ENCODE measurements at places on chromosomes 13 and 19.
A peak's percentile ranks its signal among the peaks of the same experiment; 100 is the strongest.

DNA sequence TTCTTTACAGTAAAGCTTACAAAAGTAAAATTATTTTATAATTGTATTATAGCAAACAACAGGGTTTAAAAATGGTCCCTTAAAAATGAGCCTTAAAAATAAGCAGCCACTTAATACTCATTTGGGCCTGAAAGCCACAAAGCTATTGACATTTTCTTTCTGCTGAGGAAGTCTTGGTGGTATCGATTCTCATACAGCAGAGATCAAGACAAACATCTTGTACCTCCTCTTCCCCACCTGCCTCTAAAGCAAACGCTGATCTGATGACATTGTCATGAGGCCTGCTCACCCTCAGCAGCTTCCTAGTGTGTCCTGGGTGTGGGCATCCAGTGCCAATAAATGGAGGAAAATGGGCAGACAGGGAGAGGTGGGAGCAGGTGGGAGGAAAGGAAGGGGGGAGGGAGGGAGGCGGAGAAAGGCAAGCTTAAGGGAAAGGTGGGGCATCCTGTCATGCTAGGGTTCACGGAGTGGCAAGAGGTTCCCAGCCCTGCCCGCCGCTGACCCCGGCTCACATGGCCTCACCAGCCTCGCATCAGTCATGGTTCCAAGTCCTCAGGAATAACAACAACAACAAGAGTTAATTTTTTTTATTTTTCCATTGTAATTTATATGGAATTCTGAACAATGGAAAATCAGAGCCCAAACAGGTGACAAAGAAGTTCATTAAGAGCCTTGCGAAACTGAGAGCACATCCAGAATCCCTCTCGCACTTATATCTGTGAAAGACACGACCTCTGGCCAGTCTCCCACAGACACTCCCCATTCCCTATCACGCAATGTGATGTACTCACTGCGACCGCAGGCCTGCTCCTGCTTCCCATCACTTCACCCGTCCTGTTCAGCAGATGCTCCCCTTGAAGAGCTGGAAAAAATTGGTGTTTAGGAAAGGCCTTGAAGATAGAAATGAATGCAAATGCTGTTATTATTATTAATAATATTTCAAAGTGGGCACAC lies 15.1 kb upstream of the ATP11A start:
- DNase-seq = no peak

- no peak for DNase-seq
These were observed 9.3 kb upstream of the HIF3A start for GRCh38 chr19:46287585-46287984.

GRCh38 chr19:21422244-21422643 lies 25.3 kb downstream of the ZNF493 start:
- DNase-seq = no peak

- DNase-seq = no peak
These were observed 7.2 kb upstream of the ACER1 start for GRCh38 chr19:6340493-6341201.

DNA sequence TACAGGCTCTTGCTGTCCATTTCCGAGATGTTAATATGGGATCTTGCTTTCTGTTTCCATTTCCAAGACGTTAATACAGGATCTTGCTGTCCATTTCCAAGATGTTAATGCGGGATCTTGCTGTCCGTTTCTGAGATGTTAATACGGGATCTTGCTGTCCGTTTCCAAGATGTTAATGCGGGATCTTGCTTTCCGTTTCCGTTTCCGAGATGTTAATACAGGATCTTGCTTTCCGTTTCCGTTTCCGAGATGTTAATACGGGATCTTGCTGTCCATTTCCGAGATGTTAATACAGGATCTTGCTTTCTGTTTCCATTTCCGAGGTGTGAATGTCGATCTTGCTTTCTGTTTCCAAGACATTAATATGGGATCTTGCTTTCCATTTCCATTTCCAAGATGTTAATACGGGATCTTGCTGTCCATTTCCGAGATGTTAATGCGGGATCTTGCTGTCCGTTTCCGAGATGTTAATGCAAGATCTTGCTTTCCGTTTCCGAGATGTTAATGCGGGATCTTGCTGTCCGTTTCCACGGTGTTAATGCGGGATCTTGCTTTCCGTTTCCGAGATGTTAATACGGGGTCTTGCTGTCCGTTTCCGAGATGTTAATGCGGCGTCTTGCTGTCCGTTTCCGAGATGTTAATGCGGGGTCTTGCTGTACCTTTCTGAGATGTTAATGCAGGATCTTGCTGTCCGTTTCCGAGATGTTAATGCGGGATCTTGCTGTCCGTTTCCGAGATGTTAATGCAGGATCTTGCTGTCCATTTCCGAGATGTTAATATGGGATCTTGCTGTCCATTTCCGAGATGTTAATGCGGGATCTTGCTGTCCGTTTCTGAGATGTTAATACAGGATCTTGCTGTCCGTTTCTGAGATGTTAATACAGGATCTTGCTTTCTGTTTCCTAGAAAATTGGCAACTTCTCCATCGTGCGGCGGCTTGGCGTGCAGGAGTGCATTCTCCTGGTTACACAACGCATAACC lies 38.3 kb downstream of the PEX11G start:
- DNase-seq = peak; percentile 43

- no peak for DNase-seq
These were observed 5.9 kb upstream of the ATP4A start for GRCh38 chr19:35569281-35569781.

GRCh38 chr13:110420626-110421025 lies 113.5 kb downstream of the COL4A2 start:
- no peak for DNase-seq

DNA sequence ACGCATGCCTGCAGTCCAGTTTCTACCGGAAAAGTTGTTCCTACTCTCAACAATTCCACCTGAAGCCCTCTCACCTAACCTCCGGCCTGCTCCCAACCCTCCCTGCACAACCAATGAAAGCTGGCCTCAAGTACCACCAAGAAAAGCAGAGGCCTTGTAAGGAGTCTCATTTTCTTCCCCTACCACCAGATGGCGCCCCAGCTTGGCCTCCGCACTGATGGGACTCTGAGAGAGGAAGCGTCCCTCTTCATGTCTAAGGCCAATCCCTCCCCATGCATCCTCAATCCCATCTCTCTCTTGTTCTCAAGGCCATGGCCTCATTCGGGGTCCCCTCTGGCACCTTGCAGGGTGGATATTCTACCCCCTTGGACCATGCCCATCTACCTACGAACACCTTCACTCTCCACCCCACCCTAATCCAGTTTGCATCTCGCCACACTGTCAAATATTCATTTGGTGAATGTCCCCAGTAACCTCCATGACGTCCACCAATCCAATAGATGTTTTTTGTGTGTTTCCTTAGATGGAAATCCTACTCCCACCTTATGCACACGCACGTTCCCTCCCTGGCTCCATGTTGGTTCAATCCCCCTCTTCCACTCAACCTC lies 412.8 kb downstream of the ZNF536 start:
- no peak for DNase-seq

- DNase-seq = peak; percentile 84
These were observed 142.7 kb downstream of the SUCLA2 start for GRCh38 chr13:47858042-47859025.

- DNase-seq = no peak
These were observed 36.7 kb upstream of the CD177 start for GRCh38 chr19:43316591-43317319.

- DNase-seq = no peak
These were observed 468 bp downstream of the STX10 start for GRCh38 chr19:13149628-13150186.

DNA sequence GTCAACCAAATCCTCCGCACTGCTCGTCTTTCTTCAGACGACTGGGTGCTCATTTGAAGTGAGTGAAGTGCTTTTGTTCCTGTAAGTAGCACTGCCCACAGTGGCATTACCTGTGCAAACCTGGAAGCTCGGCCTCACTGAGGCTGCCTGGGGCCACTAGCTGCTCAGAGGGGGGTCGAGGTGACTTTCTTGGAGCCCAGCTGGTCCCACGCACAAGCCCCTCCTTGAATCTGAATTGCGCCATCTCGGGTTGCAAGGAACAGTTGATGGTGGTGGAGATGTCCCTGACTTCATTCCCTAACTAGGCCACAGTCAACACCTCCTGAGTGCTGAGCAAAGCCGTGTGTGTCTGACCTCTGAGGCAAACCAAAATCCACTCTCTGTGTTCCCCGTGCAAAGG lies 79.3 kb upstream of the GPR183 start:
- no peak for DNase-seq

DNA sequence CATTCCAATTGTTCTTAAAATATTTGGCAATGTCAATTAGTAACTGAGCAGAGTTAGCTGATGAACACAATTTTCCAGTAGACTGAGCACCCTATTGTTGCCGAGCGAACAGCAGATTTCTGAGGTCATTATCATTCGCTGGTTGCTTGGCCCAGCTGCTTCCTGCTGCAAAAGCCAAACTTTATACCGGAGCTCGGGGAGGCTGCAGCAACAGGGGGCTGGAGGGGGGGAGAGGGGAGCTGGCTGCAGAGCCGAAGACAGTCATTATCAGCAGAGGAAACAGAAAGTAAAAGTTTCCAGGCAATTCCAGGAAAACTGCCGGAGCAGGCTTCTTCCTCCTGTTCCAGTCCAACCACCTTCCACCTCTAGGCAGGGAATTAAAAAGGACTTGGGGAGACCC lies 77.9 kb downstream of the ZNF536 start:
- peak; percentile 77 for DNase-seq

DNA sequence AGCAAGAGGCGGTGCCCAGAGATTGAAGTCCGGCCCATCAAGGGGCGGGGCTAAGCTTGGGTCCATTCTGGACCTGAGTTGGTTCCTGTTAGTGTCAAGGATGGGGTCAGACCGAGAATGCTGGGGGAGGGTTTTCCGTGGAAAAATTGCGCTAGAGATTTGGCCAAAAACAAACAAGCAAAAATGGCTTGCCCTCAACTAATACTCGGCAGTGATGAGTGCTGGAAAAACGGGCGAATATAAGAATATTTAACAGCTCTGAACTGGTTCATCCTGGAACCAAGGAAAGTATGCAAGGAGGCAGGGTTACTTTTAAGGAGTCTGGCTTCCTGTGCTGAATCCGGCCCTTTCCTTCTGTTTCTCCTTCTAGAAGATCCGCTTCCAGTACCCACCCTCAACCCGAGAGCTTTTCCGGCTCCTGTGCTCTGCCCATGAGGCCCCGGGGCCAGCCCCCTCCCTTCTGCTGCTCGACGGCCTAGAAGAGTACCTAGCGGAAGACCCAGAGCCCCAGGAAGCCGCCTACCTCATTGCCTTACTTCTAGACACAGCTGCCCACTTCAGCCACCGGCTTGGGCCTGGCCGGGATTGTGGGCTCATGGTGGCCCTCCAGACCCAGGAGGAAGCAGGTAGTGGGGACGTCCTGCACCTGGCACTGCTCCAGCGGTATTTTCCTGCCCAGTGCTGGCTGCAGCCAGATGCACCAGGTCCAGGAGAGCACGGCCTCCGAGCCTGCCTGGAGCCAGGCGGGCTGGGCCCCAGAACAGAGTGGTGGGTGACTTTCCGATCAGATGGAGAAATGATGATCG lies 880 bp downstream of the SWSAP1 start:
- DNase-seq = no peak

DNA sequence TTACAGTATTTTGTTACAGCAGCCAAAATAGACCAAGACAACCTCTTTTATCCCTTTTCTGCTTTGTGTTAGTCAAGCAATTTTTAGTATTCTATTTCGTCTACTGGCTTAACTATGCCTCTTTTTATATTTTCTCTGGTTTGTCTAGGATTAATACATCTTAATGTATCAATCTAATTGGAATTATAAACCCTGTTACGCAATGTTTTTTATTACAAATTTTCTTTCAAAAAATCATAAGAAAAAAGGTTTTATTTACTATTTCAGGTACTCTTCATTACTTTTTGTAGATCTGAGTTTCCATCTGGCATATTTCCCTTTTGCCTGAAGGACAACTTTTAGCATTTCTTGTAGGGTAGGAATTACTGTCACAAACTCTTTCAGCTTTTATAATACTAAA lies 275.3 kb downstream of the DIAPH3 start:
- no peak for DNase-seq

- no peak for DNase-seq
These were observed 84.0 kb downstream of the LACC1 start for GRCh38 chr13:43963726-43964125.

- DNase-seq = no peak
These were observed 808 bp downstream of the SLITRK5 start for GRCh38 chr13:87671753-87672605.

DNA sequence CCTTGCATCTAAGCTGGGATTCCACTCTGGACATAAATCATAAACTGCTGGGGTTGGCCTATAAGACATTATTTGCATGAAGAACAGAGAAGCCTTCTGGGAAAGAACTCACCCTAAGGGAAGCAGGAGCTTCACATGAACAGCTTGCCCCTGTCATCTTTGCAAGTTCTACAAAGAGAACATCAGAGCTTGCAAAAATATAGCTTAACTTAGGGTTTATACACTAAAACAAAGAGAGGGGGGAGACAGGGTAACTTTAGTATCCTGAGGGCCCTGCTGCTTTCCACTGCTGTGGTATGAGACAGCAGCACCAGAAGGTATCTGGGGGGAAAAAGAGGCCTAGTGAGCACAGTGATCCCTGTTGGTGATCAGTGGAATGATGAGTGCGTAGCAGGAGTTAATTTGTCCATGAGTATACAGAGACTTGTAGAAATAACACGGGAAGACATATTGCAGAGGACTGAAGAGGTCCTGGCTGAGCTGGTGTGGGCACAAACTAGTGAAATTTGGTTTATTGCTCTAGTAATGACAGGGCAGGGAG lies 116.1 kb upstream of the TSC22D1 start:
- DNase-seq = peak; percentile 54

- no peak for DNase-seq
These were observed 18.5 kb downstream of the PPP1R12C start for GRCh38 chr19:55098716-55099556.

- peak; percentile 100 for DNase-seq
These were observed 2.1 kb downstream of the ING1 start for GRCh38 chr13:110715395-110716246.

DNA sequence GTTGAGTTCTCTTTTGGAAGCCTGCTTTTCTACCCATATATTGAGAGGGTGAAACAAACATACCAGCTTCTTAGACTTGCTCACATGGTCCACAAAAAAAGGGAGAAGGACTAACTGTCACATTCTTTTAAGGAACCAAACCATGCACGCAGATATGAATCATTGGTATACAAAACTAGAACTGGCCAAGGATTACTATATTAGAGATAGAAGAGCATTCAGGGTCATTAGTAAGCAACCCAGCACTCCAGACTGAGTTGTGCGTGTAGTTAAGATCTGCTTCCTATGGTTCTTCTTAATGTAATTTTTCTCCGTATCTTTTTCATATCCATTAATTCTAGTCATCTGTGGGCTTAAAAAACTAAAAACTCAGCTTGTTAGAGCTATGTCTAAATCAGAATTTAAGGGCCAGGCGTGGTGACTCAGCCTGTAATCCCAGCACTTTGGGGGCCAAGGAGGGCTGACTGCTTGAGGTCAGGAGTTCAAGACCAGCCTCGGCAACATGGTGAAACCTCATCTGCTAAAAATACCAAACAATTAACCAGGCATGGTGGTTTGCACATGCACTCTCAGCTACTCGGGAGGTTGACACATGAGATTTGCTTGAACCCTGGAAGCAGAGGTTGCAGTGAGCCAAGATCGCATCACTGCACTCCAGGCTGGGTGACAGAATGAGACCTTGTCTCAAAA lies 19.6 kb downstream of the ALG5 start:
- peak; percentile 45 for DNase-seq

- peak; percentile 64 for DNase-seq
These were observed 1.1 kb upstream of the MED26 start for GRCh38 chr19:16628984-16629691.

- DNase-seq = peak; percentile 58
These were observed 8.6 kb upstream of the MKNK2 start for GRCh38 chr19:2059422-2060201.

- DNase-seq = no peak
These were observed 131.3 kb downstream of the LACC1 start for GRCh38 chr13:44011036-44011435.

Measured in fibroblast of skin of right quadriceps (primary cell).